ENCODE measurements at places on chromosomes 7 and 10. TPM values are rescaled to one million over a fixed set of nuclear protein-coding genes. Genes with fewer than 3 reads are reported as not detected.

The PRR15 gene
- total RNA-seq = not detected

GRCh38 chr7:29771081-29771816 is 35.1 kb upstream of the WIPF3 start:
- peaks cover 25% of the 10 kb centered on the region for H3K27me3 ChIP-seq
- no peak overlapping the region for H3K27ac ChIP-seq
- no peaks in the 10 kb centered on the region for H3K4me1 ChIP-seq
- no peak overlapping the region for H3K4me3 ChIP-seq
- no peak for DNase-seq

- no peak overlapping the region for H3K4me3 ChIP-seq
- H3K4me1 ChIP-seq = peaks cover 51% of the 10 kb centered on the region
- DNase-seq = no peak
These were observed 152.8 kb downstream of the SGMS1 start for GRCh38 chr10:50470798-50471582.

- no peak overlapping the region for H3K27ac ChIP-seq
- H3K4me1 ChIP-seq = peaks cover 79% of the 10 kb centered on the region
- H3K36me3 ChIP-seq = peaks cover 17% of the 10 kb centered on the region
These were observed 90.6 kb downstream of the CARD11 start for GRCh38 chr7:2953099-2953498.

DNA sequence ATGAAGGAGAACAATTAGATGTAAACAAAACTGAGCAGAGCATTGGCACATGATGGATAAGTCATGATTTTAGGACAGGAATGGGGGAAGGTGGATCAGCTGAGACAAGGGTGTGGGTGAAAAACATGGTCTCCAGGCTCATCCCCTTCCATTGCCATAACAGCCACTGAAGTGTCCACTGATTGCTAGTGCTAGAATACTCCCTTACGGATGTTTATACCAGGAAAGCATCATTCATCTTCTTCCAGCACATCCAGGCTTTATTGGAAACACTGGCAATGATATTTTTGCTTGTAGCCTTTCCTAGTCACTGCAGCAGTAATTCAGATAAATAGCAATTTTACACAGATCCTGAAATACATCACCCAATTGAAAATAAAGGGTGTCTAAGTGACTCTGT is 259.5 kb downstream of the PLXDC2 start:
- H3K36me3 ChIP-seq = peaks cover 2% of the 10 kb centered on the region
- no peak for DNase-seq
- H3K27ac ChIP-seq = no peak overlapping the region
- H3K27me3 ChIP-seq = no peaks in the 10 kb centered on the region
- no peaks in the 10 kb centered on the region for H3K4me1 ChIP-seq
- no peak overlapping the region for H3K4me3 ChIP-seq

DNA sequence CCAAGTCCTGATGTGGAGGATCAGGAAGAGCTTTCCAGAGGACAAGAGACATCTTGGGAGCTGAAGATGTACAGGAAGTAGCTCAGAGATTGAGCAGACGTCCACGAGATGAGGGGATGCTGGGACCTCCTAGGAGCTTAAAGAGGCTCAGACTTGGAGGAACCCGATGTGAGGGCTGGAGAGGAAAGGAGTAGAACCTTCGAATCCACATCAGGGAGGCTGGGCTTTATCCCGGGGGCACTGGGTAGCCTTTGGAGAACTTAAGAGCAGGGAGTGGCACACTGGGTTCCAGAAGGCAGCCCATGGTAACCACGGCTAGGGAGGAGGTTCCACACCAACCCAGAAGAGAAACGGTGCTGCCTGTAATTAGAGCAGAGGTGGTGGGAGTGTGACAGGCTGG is 10.8 kb downstream of the PRKCQ start:
- H3K36me3 ChIP-seq = no peaks in the 10 kb centered on the region
- H3K4me3 ChIP-seq = no peak overlapping the region
- H3K4me1 ChIP-seq = peaks cover 91% of the 10 kb centered on the region

The LIPN gene
- total RNA-seq = not detected

- H3K4me3 ChIP-seq = no peak overlapping the region
- DNase-seq = no peak
- no peaks in the 10 kb centered on the region for H3K4me1 ChIP-seq
- H3K27ac ChIP-seq = no peak overlapping the region
- H3K36me3 ChIP-seq = no peaks in the 10 kb centered on the region
These were observed 366.5 kb upstream of the AKR1E2 start for GRCh38 chr10:4459531-4459930.

Data from activated T-cell treated with anti-CD3 and anti-CD28 coated beads, Interleukin-2, amount 50 U/mL, for 72 hours (primary cell).